Astrocyte of the spinal cord (primary cell): ENCODE measurements at places on chromosomes 4 and X.
A peak's percentile ranks its signal among the peaks of the same experiment; 100 is the strongest.

DNA sequence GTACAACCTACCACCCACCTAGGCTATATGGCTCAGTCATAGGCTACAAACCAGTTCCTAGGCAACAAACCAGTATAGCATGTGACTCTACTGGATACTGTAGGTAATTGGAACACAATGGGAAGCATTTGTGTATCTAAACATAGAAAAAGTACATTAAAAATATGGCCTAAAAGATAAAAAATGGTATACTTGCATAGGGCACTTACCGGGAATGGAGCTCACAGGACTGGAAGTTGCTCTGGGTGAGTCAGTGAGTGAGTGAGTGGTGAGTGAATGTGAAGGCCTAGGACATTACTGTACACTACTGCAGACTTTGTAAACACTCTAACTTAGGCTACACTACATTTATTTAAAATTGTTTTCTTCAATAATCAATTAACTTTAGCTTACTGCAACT is 139.2 kb upstream of the RBPJ start:
- peak; percentile 44 for DNase-seq

DNA sequence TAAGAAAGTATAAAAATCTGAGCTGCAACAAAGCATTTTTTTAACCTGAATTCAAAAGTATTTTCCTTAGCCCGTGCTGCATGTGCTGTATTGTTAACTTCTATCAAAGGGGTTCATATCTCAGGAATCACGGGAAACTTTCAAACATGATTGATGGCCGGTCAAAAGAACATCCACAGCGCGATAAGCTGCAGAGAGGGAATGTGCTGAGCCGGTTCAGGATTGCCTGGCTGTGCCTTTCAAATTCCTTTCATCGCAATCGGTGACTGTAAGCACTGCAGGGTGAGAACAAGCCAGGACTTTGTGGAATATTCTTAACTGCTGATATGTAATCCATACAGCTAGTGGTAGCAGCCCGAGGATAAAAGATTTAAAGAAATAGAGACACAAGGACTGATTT is 210.9 kb upstream of the NOCT start:
- DNase-seq, result no peak

DNA sequence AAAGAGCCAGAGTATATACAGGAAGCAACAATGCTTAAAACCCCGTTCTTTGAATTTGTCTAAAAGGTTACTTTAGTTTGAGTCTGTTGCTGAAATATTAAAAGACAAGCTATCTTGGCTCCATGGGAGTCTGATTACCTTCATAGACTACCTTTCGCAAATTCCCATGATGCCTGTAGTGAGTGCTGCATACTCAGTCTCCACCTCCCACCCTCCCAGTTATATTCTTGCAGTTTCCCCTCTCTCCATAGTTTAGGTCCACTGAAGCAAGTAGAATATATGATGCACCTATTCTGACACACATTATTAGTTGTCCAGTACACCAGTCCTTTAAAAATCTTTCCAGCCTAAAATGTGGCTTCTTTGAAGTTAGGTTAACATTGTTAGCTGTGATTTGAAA is 2.4 kb downstream of the CNKSR2 start:
- no peak for DNase-seq

DNA sequence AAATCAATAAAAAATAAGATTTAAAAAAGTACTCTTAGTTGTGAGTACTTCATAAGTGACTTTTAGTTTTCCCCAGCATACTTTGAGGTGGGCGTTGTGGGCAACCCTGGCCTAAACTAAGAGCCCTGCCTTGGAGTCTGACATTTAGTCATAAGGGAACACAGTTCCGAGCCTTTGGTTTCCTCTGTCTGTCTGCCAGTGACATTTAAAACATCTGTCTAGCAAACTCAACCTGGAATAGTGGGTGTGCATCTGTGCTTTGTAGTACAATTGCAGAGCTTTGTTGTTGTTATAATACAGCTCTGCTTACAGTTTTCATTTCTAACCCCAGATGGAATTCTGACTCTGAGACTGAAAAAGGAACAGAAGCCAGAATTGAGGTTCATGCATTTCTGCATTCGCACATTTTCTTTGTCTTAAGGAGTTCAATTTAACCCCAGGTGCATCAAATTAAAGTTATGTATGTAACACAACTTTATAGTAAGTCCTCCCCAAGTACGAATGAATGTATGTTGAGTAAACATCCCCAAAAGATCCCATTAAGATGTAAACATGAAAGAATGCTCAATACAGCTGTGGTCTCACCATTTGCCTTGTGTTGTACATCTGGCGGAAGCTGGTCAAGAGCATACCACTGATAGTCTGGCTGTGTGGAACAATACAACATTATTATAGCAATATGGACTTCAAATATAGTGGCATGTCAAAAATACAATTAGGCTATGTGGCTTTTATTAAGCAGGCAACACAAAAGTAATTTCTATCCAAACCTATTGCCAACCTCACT is 25.9 kb downstream of the TNIP3 start:
- no peak for DNase-seq

DNA sequence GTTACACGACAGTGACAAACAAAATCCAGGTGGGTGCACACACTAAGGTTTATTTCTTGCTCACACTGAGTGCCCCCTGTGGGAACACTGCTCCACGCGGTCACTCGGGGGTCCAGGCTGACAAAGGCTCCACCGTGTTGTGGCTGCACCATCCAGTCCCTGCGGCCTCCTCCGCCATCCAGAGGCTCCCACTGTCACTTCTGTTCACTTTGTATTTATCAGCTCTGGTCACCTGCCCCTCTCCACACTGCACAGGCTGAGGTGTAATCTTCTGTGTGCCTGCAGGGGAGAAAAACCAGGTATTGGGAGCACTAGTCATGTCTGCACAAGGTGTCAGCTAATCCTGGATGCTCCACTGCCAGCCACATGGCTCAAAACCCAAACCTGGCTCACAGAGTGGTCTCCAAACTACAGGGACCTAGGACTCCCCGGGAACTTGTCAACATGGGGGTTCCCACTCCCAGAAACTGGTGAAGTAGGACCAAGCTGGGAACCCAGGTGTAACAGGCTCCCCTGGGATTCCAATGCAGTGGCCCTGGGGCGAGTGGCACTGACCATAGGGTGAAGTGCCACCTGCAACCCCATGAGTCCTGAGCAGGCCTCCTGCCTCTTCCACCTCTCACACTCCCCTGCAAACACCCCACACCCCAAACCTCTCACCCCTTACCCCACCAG is 25.5 kb downstream of the HMX1 start:
- DNase-seq, result no peak
